Activated CD4-positive, alpha-beta T cell treated with anti-CD3 and anti-CD28 coated beads for 36 hours (primary cell): ENCODE measurements at places on chromosomes 16 and 17. TPM values are rescaled to one million over a fixed set of nuclear protein-coding genes. Genes with fewer than 3 reads are reported as not detected.

ZNF287 gene
- total RNA-seq: 9.4 TPM

FN3K gene
- 2.1 TPM for total RNA-seq

DDX19B gene
- total RNA-seq: 34.7 TPM

ASGR2 gene
- total RNA-seq: not detected

CCL11 gene
- total RNA-seq: not detected

ZFPM1 gene
- 12.6 TPM for total RNA-seq

PPP1R27 gene
- total RNA-seq: not detected

KRTAP9-2 gene
- not detected for total RNA-seq

SERPINF2 gene
- total RNA-seq: not detected

TBC1D3I gene
- 0.28 TPM for total RNA-seq

ALOXE3 gene
- total RNA-seq: 0.28 TPM

FN3KRP gene
- 28.3 TPM for total RNA-seq

TMEM95 gene
- 0.16 TPM for total RNA-seq

CA5A gene
- total RNA-seq: not detected

ASIC2 gene
- total RNA-seq: not detected

RAMP2 gene
- not detected for total RNA-seq

USH1G gene
- not detected for total RNA-seq

CXCL16 gene
- 2.5 TPM for total RNA-seq

CMTM1 gene
- total RNA-seq: 6.4 TPM

CENPV gene
- total RNA-seq: 132 TPM

CCL7 gene
- not detected for total RNA-seq

LRRC37A gene
- 0.85 TPM for total RNA-seq
